G401 (cell line): ENCODE measurements at places on chromosomes 2 and 18. TPM values are rescaled to one million over a fixed set of nuclear protein-coding genes. Genes with fewer than 3 reads are reported as not detected.

MAL gene
- total RNA-seq, result not detected in 2 replicates

ALPI gene
- total RNA-seq, result not detected in 2 replicates

LONRF2 gene
- 0.06 TPM in 1 of 2 replicates, not detected in the other for total RNA-seq

UGT1A3 gene
- not detected in 2 replicates for total RNA-seq

DNAH6 gene
- under 0.01 TPM in 2 replicates for total RNA-seq

HOXD13 gene
- total RNA-seq, result 0.43 TPM in 1 of 2 replicates, not detected in the other

GRCh38 chr2:98247383-98247782 is 98.9 kb upstream of the CNGA3 start:
- no peak for DNase-seq

DNA sequence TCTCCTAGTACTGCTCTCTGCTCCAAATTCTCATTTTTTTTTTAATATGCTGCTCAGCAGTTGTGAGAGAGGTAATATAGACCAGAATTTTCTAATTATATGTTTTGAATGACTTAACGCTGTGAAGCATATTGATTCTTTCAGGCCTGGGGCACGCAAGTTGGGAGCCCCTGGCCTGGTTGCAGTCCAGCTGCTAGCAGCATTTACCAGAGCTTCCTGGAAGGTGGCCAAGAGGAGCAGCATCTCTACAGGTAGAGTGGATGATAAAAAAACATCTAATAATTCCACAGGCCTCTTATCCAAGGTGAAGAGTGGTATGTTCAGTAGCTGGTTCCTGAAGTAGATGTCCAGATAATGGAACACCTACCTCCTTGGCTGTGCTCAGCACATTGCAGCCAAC is 7.3 kb upstream of the UGP2 start:
- no peak for DNase-seq

DNA sequence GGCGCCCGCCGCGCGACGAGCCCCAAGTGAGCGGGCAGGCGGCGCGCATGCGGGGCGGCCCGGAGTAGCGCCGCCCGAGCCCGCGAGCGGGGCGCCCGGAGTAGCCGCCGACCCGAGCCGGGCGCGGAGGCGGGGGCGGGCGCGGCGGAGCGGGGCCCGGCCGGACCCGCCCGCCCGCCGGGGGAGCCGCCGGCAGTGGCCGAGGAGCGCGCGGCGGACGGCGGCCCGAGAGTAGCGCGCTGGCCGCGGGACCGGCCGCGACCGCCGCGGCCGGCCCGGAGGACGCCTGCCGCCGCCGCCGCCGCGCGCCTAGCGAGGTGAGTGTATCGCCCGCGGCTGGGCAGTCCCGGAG is at the start of gene GALNT1:
GALNT1 (plus strand) TSS at position 195 of the 352 bp plus-strand sequence. CDS start 72,923 bp downstream, outside the sequence.
- no peak for DNase-seq

DNA sequence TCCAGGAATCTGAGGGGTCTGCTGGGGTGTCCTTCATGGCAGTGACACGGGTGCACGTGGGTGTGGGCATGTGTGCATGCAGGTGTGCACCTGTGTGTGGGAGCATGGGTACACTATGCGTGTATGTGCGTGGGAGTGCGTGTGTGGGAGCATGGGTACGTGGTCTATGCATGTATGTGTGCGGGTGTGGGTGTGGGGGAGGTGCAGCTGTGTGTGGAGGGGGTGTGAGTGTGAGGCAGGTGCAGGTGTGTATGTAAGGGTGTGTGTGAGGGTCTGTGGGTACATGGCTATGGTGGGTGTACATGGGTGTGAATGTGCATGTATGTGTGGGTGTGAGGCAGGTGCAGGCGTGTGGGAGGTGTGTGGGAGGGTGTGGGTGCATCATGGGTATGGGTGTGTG is 36.3 kb downstream of the EIPR1 start:
- no peak for DNase-seq

- DNase-seq, result no peak
Observed at GRCh38 chr18:46574000-46574742, 82.8 kb downstream of the LOXHD1 start.

GRCh38 chr2:85523903-85524335 is 15.0 kb upstream of the MAT2A start:
- no peak for DNase-seq

GRCh38 chr2:176392744-176393414 is 123.6 kb downstream of the MTX2 start:
- no peak for DNase-seq

DNA sequence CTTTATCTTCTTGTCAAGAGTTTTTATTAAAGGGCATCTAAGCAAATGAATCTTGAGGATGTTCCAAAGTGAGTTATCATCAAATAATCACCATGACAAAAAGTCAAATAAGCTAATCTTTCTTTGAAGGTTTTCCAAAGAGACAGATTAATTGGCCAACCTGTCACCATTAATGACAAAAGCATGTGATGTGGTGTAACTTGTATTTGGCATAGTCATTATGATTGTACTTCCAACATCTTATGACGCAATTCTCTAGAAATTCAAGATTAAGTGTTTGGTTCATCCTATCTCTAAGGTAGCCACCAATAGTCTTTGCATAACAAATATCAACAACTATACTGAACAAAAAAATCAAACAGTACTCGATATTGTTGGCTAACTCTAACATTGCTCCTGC is 28.6 kb downstream of the RBMS1 start:
- DNase-seq, result no peak

- no peak for DNase-seq
Observed at GRCh38 chr2:118968961-118969733, 27.2 kb downstream of the MARCO start.
